Ovary (tissue), 10 donors: ENCODE measurements at places on chromosomes 5 and 9.

DNA sequence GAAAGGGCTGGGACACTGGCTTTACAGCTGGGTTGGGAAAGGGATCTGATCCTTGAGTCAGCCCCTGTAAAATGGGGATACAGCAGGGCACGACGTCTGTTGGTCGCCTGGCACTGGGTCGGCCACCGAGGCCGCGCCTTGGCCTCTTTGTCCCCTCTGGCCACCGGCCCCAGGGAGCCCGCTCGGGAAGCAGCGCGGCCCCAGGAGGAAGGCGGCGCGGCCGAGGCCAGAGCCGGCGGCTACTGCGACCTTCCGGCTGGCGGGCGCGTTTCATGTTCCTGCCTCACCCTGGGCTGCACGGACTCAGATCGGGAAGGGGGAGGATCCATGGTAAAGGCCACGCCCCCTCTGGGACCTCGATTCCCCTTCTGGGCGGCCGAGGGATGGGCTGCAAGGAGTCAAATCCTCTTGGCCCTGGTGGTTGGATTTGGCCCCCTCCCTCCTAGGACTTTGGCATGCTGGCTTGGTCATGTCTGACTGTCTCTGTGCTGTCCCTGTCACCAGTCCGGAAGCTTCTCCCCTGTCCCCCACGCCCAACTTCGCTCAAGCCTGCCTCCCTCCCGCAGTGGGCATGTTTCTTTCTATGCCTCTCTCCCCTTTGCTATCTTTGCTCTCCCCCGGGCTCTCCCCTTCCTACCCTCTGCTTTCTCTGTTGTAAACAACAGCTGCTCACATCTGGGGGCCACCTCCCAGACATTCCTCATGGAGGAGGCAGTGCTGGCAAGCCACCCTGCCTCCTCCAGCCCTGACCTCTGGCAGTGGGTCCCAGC is 25.8 kb downstream of the FPGS start:
- DNase-seq = peak; percentile 97

DNA sequence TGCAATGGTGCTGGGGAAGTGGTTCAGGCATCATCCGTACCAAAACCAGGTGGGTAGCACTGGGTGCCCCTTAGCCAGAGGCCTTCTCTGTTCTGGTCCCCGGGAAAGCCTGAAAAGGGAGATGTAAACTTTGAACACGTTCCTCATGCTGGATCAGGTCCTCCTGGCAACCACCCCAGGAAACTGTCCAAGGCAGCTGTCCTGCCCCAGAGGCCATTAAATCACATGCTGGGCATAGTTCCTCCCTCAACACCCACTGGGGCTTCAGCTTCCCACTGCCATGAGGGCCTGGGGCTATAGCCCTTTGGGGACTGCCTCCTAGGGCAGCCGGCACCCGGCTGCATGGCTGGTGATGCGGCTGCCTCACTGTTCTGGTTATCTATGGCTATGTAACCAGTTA is 228.9 kb upstream of the MVB12B start:
- no peak for DNase-seq

DNA sequence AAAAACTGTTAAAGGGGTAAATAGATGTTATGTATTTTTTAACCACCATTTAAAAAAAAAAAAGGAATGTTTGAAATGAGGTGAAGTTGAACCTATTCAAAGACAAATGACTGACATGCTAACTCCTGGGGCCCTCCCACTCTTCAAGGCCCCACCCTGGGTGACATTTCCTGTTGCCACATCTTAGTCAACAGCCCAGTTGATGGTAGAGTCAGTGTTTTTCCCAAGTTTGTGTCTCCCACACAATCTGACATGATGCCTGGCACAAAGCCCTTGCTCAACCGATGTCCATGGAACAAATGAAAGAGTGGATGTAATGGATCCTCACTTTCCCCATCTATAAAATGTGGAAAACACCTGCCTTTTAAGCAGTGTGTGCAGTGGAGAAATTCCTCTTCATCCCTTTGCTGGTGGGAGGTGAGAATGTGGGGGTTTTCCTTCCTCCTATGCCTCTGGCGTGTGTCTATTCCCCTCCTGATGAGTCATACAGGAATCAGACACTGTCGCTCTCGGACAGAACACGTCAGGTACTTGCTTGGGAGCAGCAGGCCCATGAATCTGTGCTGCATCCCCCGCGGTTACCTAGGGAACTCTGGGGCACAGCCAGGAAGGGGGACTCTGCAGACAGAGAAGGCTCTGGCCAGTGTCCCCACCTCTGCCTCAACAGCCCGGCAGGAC is 13.7 kb upstream of the ADRA1B start:
- no peak for DNase-seq

DNA sequence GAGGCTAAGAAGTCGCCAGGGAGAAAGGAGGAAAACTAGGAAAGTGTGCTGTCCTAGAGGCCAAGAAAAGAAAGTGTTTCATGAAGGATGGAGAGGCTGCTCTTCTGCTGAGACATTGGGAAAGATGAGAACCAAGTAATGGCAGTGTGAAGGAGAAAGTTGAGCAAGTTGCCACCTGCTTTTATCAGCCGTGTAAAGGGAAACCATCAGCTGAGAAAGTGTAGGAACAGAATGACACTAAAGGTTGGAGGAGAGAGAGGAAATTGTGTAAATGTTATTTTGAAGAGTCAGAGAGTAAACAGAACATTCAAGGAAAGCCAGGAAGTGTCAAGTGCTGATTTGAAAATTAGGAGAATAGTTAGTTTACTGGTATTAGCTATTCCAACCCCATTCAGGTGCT is 125.0 kb downstream of the CEMIP2 start:
- DNase-seq = no peak

DNA sequence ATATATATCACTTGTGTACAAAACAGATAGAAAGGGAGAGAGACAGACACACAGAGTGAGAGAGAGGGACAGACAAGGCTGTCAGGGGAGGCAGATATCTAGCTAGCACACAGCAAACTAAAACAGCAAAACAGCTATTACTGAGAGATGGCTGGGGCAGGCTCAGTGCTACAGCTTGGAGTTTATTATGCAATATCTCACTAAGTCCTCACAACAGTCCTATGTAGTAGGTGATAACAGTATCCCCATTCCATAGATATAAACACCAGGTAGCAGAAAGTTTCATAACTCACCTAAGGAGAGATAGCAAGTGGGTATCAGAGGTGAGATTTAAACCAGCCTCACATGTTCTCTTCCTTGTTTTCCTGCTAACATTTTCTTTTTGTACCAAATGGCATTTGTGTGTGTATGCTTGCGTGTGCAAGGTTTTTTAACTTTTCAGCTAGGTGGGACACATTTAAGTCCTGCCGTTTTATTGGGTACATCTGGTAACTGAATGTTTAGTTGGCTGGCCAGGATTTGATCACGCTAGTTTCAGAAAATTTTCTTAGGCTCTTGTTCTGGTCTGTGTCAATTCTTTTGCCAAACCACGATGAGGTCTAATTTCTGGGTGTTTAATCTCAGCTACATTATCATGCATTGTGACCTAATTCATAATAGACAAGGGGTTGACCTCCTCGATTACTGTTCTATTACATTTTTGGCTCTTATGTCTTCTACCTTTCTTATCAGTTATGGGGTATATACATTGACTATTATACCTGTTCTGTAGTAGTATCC is 105.1 kb downstream of the LMNB1 start:
- DNase-seq = no peak

GRCh38 chr9:118023644-118024043 is 319.4 kb downstream of the TLR4 start:
- DNase-seq = no peak

DNA sequence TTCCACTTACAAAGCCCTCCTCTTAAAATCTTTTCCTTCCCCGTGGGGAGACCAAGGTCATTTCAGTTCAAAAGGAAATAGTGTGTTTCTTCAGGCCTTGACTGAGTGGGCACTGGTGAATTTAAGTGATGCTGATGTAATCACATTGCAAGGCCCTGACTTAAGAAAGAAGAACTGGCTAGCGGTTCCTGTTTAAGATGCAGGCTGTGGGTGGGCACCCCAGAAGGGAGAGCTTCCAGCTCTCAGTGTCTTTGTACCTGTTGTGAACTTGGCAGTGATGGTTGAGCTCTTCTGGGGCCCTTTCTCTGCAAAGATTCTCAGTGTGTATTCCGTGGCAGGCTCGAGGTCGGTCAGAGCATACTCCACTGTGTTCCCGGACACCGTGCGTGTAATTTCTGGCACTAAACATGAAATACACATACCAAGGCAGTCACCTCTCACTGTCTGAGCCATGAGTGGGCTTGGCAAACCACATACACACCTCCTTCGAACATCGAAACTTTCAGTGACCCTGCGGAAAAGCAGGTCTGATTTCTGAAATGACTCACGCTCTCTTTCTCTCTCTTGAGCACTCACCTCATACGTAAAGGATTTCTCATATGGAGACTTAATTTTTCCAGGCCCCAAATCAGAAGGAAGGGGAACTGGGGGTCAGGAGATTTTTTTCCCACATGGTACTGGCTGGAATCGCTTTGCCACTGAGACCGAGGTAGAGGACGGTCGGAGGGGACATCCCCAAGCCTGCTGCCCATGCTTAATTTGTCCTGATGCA is 81.9 kb downstream of the TNC start:
- DNase-seq = no peak

DNA sequence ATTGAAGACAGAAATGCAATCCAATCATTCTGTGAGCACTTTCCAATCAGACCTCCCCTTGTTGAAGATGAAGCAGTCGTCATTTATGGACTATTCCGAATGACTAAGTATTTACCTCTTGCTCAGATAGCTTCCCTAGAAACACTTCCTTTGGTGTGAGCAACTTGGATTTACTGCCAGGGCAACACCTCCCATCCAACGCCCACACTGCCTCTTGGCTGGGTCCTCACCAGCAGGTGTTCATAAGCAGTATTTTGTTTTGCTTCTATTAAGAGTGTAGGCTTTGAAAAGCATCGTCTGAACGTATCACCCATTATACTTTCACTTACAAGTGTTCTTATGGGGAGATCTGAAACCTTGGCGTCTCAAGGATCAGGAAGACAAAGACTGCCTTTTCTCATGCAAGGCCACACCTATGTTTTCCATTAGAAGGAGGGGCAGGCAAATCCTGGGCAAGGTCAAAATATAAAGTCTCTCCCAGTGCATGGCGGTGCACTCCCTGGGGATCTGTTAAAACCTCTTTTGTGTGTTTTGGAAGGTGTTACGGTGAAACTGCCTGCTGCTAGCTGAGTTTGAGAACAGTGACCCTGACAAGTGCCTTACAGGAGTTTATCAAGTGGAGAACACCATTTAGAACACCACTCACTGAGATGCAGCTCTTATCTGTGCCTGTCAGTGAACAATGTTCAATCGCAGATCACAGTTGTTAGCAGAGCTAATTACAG is 10.6 kb upstream of the MARCHF3 start:
- DNase-seq = no peak

- no peak for DNase-seq
Observed at GRCh38 chr5:33933723-33934169, 2.4 kb upstream of the RXFP3 start.

GRCh38 chr9:38227656-38228055 is 158.6 kb upstream of the SHB start:
- DNase-seq = no peak

- no peak for DNase-seq
Observed at GRCh38 chr9:95494022-95494415, 22.8 kb downstream of the PTCH1 start.

DNA sequence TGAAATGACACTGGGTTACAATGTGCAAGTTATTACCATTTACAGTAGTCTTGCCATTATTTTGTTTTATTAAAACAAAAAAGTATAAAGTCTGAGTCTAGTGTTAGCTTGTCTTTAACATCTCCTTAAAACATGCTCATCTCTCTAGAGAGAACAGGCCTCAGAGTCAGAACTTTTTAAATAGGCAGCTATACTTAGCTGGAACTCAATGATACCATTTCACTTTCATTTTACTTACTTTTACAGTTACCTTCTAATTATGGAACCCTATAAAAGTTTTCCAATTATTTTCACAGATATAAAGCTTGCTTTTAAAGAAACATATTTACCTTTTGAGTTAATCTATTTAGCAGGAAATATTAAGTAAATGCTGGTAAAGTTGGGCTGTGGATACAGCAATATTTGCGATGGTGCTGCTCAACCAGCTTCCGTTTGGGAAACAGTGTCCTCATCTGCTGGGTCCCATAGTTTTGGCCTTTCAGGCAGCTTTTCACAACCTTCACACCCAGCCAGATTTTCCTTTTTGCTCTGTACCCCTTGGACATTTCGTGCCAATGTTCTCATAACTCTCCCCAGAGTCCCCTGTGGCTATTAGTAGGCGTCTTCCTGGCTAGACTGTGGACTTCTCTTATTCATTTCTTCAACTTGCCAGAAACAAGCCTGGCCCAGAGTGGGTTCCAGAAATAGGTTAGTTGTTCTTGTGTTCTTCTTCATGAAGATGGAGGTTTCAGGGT is 36.3 kb upstream of the UBTD2 start:
- DNase-seq = no peak

DNA sequence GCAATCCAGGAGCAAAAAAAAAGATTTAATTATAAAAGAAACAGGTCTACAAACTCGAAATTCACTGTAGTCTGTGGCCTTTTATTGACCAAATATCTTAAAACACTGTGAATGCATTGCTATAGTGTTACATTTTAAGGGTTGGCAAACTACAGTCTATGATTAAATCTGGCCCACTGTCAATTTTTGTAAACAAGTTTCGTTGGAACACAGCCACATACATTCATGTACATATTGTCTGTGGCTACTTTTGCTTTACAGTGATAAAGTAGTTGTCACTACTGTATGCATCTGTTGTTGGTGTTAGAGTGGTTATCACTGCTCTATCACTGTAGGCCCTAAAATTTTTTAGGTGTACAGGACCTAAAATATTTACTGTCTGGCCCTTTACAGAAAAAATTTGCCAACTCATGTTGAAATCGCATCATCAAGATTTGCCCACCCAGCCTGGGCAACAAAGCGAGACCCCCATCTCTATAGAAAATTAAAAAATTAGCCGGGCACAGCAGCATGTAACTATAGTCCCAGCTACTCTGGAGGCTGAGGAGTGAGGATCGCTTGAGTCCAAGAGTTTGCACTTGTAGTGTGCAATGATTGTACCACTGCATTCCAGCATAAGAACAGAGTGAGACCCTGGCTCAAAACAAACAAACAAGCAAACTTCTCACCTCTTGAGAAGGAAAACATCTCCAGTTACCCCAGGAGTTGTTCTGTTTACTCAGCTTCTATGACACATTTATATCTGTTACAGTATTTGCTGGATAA is 89.0 kb downstream of the ERBIN start:
- DNase-seq = no peak

- no peak for DNase-seq
Observed at GRCh38 chr5:140329739-140330481, 16.5 kb downstream of the HBEGF start.

DNA sequence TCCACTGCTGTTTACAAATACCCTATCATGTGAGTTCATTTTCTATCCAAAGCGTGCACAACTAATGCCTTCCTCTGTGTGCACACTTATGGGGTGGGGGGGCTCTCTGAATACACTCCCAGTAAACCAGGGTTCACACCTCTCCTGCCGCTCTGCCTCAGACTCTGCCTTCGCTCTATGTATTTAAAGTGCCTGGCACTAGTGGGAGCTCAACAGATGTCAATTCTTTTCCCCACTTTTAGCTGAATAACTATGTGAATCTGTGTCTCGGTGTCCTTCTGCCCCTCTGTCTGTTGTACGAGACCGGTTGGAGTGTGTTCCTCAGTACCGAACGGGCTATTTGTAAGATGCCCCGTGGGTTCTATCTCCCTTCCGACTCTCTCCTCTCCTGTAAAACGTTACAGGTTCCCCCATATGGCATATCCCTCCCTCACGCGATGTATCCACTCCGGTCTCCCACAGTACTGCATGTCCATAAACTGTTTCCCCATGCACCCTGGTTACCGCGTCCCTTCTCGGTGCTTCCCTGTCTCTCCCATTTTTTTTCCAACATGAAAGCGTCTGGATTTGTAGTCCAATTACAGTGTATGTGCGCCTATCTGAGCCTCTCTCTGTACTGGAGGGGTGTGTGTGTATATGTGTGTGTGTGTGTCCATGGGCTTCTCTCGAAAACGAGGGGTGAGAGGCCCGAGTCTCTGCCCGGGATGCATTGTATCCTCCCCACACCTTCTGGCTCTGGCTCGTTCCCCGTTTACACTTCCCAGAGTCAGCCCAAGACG is 1.6 kb downstream of the ELL2 start:
- no peak for DNase-seq
